NCI-H2081 (cell line): ENCODE measurements at places on chromosomes 6 and 20.

DNA sequence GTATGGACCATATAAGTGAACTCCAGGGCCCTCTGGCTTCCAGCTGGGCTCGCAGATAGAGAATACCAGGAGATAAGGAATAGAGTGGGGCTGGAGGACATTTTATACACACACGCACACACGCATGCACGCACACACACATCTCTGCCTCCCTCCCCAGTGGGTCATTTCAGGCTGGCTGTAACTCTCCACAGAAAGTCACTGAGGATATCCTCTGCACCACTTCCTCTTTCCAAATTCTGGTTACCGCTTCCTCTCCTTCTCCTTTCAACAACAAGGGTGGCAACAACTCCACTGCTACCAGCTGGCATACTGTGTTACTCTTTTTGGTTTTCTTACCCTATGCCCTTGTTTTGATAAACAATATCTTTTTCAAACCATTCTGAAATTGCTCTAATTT, 280.2 kb downstream of the COL12A1 start:
- no peak for DNase-seq

DNA sequence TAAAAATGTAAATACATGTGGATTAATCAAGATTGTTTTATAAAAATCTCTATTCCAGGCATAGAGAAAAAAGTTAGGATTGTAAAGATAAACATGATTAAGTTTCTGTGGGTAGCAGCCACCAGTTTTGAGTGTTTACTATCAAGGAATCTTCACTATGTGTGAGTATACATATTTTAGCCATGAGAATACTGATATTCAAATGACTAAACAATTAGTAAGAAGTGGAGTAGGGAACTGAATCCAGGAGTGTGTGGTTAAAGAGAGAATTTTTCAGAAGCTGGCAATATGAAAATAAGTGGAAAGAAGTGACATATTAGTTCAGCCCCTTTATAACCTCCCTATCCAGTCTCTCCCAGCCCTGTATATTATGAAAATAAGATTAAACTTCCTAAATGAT, 10.3 kb downstream of the ELOVL2 start:
- DNase-seq: no peak

DNA sequence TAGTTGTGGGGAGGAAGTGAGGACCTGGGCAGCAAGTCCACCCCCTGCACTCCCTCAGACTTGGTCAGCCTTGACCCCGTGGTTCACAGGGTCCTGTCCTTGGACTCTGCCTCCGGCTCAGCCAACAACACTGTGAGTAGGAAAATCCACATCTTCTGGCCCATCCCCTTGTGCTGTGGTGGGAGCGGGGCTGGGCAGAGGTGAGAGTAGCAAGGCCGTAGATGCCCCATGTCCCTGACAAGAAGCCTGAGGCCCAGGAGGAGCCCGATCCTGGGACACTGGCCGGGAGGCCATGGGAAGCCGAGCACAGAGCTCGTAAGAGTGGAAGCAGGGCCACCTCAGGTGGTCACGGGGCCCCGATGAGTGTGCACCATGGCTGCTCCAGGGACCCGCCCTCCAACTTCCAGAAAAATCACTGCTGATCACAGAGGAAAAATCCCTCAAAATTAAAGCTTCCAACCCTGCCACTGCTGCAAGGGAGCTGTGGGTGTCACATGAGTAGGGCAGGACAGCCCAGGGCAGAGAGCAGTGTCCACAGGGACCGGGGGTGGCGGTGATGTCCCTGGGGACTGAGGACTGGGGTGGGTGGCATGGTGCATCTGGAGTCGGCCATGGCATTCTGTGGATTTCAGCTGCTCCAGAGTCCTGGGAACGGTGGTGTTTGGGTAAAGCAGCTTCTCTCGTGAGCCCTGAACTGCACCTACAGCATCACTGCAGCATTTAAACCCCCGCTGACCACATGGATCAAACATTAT, 189.4 kb downstream of the DLL1 start:
- no peak for DNase-seq

GRCh38 chr20:37615340-37616109, 78.3 kb upstream of the CTNNBL1 start:
- peak; percentile 12 for DNase-seq

DNA sequence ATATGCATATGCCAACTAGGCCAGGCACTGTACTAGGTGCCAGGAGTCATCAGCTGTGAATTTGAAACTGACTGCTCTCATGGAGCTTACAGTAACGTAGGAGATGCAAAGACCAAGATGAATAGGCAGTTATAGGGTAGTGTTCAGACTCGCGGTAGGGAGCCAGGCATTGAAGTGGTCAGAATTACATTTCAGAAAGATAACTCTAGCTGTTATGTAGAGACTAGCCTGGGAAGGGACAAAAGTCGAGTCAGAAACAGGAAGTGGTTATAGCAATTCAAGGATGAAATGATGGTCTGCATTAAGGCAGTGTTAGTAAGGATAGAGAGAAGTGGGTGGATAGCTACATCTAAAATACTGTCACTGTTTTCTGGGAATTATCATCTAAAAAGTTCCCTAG, 56.6 kb downstream of the PCMT1 start:
- no peak for DNase-seq

GRCh38 chr20:57433657-57434389, 42.6 kb downstream of the RBM38 start:
- DNase-seq: no peak

GRCh38 chr20:15618912-15619311, 954.3 kb downstream of the KIF16B start:
- DNase-seq: no peak

DNA sequence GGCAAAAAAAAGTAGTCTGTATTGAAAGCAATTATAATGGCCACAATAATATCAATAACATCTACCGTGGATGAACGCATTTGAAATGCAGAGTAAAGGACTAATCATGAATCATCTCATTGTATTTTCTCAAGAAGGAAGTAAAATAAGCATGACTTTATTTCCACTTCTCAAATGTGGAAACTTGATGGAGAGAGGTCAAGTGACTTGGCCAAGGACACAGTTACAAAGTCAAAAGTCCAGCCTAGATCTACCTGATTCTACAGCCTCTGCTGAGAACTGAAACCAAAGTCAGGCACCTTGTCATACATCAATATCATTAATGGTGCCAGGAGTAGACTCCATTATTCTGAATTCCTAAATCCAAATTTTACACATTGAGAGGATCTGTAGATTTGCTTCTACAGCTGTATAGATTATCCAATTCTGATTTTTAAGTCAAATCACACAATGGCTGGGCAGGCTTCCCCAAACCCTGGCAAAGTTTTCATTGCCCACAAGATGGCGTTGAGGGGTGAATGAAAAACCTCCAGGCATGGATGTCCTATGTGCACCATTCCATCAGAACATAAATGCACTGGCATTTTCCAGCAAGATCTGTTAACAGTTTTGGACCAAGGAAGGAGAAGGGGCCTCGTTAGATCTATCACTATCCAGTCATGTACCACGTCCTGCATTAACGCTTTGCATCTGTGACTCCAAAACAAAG, 423.1 kb downstream of the MAFB start:
- DNase-seq: no peak

- no peak for DNase-seq
Observed at GRCh38 chr20:11216451-11217314, 542.9 kb upstream of the JAG1 start.

- DNase-seq: no peak
Observed at GRCh38 chr6:119957195-119957594, 607.6 kb upstream of the MAN1A1 start.

- DNase-seq: no peak
Observed at GRCh38 chr6:113356139-113356538, 501.0 kb upstream of the MARCKS start.

DNA sequence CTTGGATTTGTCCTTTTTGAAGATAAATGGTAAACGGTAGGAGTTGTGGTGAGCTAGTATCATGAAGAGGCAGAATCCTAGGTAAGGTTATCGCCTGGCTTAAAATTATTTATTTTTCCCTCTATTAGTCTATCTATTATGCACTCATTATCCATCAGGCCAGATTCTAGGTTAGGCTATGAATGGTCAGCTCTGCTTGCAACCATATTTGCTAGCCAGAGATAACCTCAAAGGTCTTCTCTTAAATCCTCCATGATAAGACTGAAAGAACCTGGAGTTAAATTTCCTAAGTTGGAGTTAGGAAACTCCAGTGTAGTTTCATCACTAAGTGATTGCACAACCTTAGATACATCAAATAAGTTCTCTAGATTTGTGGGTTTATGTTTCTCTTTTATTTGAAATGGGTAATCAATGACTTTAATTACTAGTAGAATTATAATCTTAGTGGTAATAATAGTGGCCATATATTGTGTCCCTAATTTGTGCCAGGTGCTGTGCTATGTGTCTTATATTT, 302.1 kb upstream of the RUNX2 start:
- DNase-seq: no peak

DNA sequence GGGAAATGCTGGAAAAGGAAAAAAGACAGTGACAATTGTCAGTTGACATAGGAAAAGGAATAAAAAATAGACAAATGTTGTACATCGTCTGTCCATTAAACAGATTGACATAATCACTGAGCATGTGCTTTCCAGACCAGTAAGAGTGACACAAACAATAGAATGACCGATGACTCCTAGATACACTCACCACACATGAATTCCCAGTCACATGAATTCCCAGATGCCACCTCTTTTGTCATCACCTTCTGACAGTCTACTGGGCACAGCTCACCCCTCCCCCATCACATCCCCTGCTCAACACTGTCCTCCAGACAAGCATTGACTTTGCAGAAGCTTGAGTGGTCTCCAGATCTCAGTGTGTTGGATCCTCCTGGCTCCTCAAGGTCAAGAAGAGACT, 25.9 kb downstream of the POM121L2 start:
- DNase-seq: no peak

GRCh38 chr20:50762435-50763220, 31.2 kb downstream of the PARD6B start:
- DNase-seq: peak; percentile 30

DNA sequence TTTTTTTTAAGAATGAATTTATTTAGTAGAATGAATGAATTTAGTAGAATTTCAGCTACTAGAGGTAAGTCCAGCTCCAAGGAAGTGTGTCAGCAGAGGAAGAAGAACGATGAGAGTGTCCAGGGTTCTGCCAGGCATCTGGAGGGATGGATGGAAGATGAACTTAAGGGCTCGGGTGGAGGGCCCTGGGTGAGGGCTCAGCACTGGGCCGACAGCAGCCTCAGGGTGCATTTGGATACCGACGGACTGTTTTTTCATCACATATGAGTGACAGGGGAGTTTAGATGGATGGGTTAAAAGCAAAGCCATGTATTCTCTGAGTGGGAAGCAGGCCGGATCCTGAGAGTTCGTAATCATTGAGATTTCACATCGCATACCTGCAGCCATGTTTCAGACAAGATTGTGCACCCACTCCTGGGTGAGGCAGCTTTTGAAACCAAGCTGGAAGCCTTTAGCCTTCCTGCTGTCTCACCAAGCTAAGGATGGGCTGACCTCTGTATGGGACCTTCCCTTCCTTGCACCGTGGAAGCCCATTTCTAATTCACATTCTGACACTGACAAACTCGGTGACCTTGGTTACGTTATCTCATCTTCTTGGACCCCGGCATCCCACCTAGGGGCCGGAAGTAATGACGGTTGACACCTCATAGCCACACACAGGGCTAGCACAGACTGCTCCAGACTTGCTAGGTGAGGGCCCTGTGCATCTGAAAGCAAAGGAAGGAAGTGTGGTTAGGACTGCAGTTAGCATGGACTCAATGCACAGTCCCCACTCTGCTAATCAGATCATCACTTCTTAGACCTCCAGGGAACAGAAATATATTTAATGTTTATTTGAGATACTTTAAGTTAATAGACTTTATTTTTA, 228.5 kb downstream of the SLC24A3 start:
- DNase-seq: no peak

DNA sequence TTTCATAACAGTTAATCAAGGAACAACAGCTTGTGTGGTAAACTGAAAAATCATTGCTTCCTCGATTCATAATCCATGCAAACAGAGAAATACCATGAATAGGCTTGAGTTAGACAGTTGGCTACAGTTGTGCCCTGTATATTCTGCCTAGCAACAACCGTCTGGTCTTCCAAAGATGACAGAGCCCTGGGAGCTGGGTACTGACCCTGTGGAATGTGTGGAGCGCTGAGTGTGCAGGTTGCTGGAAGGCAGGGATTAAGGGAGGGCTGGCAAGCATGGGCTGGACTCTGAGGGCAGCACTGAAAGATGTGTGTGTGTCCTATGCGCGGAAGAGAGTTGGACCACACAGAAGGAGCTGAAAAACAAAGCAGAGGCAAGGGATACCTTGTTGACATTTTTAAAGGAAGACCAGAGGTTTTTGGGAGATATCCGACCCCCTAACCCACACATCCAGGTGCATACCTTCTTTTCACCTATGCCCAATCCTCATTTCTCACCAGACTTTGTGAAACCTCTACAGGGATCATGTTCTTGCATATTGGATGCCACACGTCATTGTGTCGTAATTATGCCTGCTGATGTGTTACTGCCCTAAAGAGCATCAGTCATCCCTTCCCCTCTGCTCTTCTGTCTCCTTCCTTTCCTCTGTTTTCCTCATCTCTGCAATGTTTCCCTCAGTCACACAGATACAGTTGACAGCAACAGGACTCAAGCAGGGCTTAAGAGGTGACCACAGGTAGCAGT, 58.2 kb upstream of the VGLL2 start:
- DNase-seq: no peak

DNA sequence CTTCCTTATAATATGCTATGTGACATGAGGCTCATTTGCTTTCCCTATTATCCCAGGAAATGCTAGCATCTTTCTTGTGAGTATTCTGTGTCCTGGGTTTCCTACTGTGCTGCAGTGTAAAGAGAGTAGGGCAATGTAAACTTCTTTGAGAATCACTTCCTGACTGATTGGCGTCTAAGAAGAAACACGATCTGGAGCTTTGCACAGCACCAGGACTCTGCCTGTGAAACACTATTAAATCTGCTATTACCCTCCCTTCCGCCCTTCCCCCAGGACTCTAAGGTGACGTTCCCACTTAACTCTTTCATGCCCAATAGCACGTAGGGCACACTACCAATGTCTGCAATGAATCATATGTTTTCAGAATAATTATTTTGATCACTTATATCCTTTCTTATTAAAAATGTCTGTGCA, 607.3 kb upstream of the CITED2 start:
- peak; percentile 39 for DNase-seq

DNA sequence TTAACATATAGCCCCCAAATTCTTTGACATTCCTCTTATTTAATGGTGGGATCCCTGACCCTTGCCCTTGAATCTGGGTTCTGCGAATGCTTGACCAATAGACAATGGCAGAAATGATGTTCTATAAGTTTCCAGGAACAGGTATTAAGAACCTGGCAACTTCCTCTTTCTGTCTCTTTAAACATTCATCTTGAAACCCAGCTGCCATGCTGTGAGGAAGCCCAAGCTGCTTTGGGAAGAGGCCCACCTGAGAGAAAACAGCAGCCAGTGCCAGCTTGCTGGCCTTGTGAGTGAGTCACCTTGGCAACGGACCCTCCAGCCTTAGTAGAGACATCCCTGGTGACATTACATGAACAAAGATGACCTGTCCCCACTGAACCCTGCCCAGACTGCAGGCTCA, 45.2 kb upstream of the RALY start:
- DNase-seq: no peak

GRCh38 chr6:166167801-166168615, at the start of gene TBXT:
Gene TBXT (minus strand): TSS chr6:166167851. CDS start chr6:166167591, 260 bp downstream.
- DNase-seq: no peak
